Right forelimb (tissue), 1 donor: ENCODE measurements at places on chromosomes 3 and 15.

GRCh38 chr3:168858327-168858726 is 762.6 kb upstream of the GOLIM4 start:
- DNase-seq: no peak

- DNase-seq: no peak
Measured at GRCh38 chr3:197407526-197407925, 109.1 kb upstream of the DLG1 start.

DNA sequence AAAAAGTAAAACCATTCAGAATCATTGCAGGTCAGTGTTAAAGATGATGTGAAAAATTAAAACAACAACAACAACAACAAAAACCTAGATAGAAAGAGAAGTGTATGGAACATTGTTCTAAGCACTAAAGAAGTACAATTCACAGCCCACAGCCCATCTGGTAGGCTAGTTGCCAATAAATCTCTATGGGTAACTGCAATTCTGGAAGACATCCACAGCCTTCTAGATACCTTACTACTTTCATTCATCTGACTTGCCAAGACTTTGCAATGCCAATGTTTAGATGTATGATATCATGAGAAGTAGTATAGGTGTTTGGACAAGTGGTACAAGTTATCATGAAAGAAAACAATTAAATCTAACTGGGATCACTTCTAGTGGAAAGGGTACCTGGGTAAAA is 198.6 kb downstream of the VGLL3 start:
- DNase-seq: no peak

GRCh38 chr3:62521464-62522105 is 148.2 kb upstream of the FEZF2 start:
- DNase-seq: no peak

DNA sequence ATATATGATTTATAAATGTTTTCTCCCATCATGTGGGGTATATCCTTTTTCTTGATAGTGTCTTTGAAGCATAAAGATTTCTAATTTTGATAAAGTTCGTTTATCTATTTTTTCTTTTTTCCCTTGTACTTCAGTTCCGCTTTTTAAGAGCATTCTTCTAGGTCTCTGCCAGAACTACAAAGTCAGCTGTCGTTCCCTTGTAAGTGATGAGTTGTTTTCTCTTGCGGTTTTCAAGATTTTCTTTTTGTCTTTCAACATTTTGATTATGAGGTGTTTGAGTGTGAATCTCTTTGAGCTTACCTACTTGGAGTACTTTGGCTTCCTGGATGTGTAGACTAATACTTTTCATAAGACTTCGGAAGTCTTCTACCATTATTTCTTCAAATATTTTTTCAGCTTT is 9.3 kb upstream of the PRICKLE2 start:
- DNase-seq: no peak

DNA sequence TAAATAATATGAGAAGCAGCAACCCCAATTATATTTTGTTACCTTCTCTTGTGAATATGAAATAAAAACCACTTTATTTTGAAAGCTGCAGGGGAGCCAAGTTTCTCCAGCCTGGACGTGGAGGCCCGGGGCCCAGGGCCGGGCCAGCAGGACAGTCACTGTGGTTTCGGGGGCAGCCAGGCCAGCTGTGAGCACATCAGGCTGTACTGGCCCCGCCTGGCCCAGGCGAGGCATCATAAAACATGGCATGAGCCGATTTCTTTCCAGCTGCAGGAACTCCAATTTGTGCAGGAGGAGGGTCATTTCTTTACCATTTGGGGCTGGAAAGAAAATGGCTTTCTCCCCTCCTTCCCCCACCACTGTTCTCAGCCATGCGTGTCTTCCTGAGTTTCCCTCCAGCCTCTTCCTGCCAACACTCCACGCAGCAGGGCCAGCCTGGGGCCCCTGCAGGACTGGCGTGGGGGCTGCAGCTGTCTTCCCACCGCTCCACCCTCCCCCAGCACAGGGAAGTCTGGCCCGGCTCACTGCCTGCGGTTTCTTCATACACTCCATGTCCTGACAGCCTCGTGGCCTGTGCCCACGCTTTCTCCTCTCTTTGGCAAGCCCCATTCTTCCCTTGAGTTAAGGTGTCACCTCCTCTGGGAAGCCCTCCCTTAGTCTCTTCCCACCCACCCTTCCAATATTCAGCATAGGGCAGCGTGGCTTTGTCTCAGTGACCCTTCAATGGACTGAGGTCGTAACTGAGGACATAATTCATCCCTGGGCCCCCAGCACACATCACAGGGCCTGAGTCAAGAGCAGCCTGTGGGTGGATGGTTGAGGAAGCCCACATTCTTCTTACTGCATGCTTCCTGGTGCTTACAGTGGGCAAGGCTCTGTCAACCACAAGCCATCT is 135.8 kb downstream of the CHSY1 start:
- DNase-seq: peak; percentile 87

DNA sequence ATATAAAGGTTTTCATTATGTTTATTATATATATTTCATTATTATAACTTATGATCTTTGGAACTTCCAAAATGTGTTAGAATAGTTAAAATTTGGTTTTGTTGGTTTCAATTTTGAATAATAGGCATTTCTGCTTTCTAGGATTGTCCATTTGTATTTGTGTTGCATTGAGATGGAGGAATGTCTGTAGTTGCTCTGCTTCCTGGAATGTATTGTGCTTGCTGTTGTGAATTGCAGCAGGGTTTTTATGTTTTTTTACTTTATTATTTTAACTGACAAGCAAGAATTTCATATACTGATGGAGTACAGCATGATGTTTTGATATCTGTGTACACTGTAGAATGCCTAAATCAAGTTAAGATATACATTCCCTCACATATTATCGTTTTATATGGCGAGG is 247.4 kb downstream of the XXYLT1 start:
- no peak for DNase-seq

- no peak for DNase-seq
Measured at GRCh38 chr15:42955518-42955917, 34.9 kb upstream of the TTBK2 start.

DNA sequence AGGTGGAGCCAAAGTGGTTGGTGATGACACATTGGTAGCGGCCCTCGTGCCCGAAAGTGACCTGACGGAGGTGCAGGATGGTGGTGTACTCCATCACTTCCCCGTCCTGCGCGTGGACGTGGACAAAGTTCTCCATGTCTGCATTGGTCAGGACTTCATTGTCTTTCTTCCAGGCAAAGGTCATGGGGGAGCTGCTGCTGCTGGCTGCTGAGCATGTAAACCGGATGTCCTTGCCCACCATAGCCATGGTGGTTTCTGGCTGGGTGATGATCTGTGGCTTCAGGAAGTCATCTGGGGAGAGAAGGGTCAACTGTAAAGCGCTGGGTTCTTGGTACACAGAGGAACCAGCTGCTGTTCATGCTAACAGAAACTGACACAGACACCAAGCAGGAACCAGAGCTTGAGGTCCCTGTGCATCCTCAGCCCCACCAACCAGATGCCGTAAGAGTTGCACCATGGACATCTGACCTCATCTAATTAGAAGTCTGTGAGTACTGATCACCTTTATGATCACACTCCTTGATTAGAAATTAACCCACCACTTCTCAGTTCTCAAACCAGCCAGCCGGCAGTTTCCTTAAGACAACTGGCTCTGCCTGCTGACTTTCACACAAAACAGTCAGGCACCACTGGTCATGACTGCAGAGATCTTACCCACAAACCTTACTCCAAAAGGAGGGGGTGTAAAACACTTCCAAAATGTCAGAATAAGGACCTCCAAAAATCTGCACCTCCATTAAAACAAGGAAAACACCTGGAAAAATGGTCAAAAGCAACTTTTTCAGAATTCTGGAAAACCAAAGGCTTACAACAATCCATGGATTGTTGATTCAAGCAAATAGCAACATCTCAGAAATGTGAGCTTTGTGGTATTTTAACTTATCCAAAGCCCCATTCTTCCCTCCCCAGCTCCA is 114.6 kb downstream of the LRIG1 start:
- peak; percentile 18 for DNase-seq

DNA sequence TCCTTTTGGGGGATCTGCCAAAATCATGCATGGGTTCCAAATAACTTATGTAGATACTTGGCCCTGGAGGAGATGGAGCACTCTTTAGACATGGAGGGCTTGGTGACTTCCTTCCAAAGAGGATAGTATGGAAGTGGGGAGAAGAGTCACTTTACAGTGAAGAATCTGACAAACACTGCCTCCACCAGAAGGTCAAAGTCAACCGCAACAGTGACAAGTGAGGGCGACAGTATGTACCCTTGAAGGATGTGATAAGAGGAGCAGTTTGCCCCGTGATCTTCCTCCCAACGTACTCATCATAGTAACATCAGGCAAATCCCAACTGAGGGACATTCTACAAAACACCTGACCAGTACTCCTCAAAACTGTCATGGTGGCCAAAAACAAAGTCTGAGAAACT is 62.0 kb downstream of the LMCD1 start:
- no peak for DNase-seq

GRCh38 chr3:157938154-157938779 is 168.0 kb downstream of the SHOX2 start:
- no peak for DNase-seq

GRCh38 chr3:113140876-113141275 is 70.5 kb upstream of the BOC start:
- no peak for DNase-seq

DNA sequence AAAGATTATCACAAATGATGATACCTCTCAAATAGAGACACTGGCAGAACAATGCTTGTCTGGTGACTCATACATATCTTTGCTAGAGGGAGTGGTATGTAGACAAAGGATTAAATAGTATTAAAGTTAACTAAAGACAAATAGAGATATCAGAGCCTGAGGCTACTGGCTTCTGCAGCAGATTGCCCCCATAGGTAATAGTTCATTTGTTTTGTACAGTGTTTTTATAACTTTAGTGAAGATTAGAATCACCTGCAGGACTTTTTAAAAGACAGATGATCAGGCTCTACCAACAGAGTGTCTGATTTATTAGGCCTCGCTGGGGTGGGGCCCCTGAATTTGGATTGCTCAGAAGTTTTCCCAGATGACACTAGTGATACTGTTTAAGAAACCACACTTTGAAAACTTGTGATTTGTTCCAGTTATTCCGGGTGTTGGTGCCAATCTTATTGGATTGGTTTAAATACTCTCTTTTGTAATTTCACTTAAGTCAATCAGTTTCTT is 96.4 kb downstream of the NAALADL2 start:
- no peak for DNase-seq

DNA sequence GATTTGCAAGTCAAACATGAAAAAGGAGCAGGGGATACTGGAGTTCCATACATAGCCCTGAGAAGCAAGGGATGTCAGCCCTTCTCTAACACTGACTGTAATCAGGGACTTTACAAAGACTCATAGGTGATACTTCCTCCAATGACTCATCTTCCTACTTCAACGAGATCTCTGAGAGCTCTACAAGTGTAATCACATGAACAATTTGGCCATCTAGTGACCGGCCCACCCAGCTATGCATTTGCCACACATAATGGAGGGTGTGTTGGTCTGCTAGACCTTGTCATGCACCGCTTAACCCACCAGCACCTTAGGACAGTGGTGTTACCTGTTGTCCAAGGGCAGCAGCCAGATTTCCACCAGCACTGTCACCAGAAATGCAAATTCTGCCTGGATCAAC is 75.3 kb downstream of the NCEH1 start:
- DNase-seq: no peak

- DNase-seq: no peak
Measured at GRCh38 chr15:62394079-62394478, 229.0 kb upstream of the C2CD4B start.

GRCh38 chr3:4741106-4741403 is 238.2 kb upstream of the BHLHE40 start:
- DNase-seq: no peak

GRCh38 chr3:135641761-135642160 is 323.8 kb upstream of the PPP2R3A start:
- no peak for DNase-seq

DNA sequence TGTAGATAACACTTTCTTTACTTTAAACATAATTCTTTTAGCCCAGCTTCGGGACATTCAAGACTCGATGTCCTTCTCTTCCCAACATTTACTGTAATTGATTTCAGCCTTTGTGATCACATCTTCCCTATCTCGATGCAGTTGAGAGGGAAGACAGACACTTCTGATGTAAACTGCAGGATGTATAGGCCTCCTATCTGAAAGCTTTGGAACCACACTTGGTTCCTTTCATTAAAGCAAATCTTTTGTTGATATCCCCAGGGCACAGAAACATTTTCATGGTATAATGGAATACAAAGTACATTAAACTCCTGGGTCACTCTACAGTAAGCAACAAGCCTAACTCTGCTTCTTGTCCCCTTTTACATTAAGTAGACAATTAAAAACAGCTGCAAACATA is 6.4 kb downstream of the GRM7 start:
- no peak for DNase-seq

DNA sequence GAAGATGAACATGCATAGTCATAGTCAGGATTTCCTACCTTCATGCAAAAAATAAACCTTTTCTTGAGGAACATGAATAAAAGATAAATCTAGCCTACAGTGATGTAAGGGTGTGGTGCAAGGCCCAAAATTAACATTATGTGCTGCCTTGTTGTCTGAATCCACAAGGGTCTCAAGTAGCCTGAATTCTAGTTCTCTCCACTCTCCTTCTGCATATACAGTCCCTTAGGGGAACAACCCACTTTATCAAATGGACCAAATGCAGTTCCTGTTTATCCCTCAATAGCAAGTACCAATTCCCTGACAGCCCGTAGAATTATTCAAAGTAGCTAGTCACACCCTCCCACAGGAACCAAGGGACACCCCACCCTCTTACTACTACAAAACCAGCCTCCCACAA is 284.0 kb downstream of the ZIC4 start:
- no peak for DNase-seq

GRCh38 chr3:67198374-67198773 is 200.3 kb downstream of the KBTBD8 start:
- DNase-seq: no peak

GRCh38 chr3:136685882-136686281 is 66.3 kb downstream of the STAG1 start:
- DNase-seq: no peak

GRCh38 chr3:197720694-197721093 is 16.0 kb downstream of the RUBCN start:
- no peak for DNase-seq

DNA sequence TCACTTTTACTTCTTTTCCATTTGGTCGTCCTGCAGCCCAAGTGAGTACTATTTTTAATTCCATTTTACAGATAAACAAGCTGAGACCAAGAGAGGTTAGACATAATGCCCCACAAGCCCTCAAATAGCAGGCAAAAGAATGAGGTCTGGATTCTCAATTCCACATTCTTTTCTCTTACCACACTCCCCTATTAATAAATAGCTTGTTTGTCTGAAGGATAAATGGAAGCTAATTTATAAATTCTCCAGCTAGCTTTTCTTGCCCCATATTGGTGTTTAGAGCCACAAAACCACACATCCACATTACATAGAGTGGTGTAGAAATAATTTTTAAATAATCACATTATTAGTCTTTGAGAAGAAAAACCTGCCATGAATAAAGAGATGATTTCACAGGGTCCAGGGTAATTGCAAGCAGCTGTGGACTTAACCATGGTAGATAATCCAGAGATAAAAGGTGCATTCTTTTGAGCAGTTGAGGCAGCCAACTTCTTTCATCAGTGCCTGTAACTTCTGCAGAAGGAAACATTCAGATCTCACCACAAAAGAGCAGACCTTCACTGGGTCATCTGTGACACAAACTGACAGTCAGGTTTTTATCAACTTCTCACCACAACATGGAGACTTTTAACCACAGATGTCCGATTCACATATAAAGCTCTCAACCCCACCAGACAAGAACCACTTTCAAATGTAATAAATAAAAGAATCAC is 313.4 kb upstream of the STT3B start:
- DNase-seq: no peak

- no peak for DNase-seq
Measured at GRCh38 chr15:43913941-43914340, 87.1 kb downstream of the WDR76 start.

- no peak for DNase-seq
Measured at GRCh38 chr15:59399465-59400102, 26.9 kb upstream of the MYO1E start.
